Gastrocnemius medialis (tissue), 4 donors: ENCODE measurements at places on chromosomes 13 and 19. TPM values are rescaled to one million over a fixed set of nuclear protein-coding genes. Genes with fewer than 3 reads are reported as not detected.

GRCh38 chr13:111443981-111444380, 123.5 kb downstream of the TEX29 start:
- H3K27ac ChIP-seq, result no peak overlapping the region
- no peaks in the 10 kb centered on the region for H3K27me3 ChIP-seq
- DNase-seq, result no peak
- no peaks in the 10 kb centered on the region for H3K36me3 ChIP-seq
- no peaks in the 10 kb centered on the region for H3K4me1 ChIP-seq
- H3K4me3 ChIP-seq, result no peak overlapping the region

GRCh38 chr19:32231020-32231419, 114.4 kb upstream of the ZNF507 start:
- no peak overlapping the region for H3K27ac ChIP-seq
- no peaks in the 10 kb centered on the region for H3K27me3 ChIP-seq
- no peaks in the 10 kb centered on the region for H3K4me1 ChIP-seq
- no peaks in the 10 kb centered on the region for H3K36me3 ChIP-seq

DNA sequence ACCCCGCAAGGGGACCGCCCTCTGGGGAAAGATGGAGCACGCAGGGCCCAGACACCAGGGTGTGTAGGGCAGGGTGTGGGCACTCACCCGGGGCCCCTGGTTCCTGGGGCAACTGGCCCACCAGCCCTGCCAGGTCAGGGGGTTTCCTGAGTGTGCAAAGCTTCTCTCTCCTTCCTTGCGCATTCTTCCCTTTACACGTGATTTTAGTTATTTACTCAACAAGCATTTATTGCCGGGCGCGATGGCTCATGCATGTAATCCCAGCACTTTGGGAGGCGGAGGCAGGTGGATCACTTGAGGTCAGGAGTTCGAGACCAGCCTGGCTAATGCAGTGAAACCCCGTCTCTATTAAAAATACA, 20.4 kb downstream of the PRR36 start:
- H3K4me3 ChIP-seq, result no peak overlapping the region
- no peak for DNase-seq
- H3K27me3 ChIP-seq, result no peaks in the 10 kb centered on the region
- H3K27ac ChIP-seq, result no peak overlapping the region
- no peaks in the 10 kb centered on the region for H3K36me3 ChIP-seq
- H3K4me1 ChIP-seq, result peaks cover 6% of the 10 kb centered on the region

DNA sequence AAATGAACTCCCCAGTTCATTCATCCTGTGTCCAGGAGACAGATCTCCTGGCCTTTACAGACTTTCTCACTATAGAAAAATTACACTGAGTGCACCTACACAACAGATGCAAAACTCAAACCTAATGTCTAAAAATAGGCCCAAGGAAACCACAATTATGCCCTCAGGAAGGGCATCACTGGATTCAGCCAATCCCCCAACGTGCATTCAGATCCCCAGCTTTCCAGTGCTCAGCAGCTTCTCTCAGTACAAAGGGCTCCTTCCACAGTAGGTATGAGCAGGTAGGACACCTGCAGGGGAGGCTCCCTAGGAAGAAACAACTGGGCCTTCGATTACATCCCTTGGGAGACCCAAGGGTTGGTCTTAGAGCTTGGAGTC, 2.1 kb downstream of the ZNF709 start:
- no peaks in the 10 kb centered on the region for H3K27me3 ChIP-seq
- no peaks in the 10 kb centered on the region for H3K36me3 ChIP-seq
- peaks cover 6% of the 10 kb centered on the region for H3K4me1 ChIP-seq
- H3K4me3 ChIP-seq, result no peak overlapping the region

DNA sequence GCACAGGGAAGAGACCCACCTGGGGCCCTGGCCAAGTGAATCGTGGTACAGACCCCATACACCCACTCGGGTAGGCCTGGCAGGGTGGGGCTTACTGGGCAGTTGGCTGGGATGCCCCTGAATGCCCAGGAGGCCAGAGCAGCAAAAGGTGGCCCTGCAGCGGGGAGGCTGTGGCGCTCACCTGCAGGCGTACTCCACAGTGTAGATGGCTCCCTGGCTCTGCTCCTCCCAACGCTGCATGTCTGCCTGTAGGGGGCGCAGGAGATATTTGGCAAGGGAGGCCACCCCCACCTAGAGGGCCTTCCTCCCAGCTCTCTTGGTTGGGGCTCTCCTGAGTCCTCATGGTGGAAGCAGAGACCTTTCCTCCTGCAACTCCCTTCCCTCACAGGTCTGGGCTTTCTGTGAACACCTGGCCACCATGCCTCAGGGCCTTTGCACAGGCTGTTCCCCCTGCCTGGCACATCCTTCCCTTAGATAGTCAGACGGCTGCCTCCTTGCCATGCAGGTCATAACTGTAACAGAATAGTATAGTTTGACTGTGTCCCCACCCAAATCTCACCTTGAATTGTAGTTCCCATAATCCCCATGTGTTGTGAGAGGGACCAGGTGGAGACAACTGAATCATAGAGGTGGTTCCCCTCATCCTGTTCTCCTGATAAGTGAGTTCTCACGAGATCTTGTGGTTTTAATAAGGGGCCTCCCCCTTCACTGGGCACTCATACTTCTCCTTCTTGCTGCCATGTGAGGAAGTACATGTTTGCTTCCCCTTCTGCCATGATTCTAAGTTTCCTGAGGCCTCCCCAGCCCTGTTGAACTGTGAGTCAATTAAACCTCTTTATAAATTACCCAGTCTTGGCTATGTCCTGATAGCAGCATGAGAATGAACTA, 5.9 kb downstream of the BORCS8 start:
- H3K27me3 ChIP-seq, result no peaks in the 10 kb centered on the region
- H3K36me3 ChIP-seq, result no peaks in the 10 kb centered on the region
- no peak overlapping the region for H3K4me3 ChIP-seq
- no peak overlapping the region for H3K27ac ChIP-seq
- peaks cover 15% of the 10 kb centered on the region for H3K4me1 ChIP-seq

The ZNF99 gene
- total RNA-seq, result not detected
